Fibroblast of villous mesenchyme (primary cell): ENCODE measurements at places on chromosomes 5 and 9.

GRCh38 chr5:88940713-88941112 is 57.7 kb upstream of the MEF2C start:
- DNase-seq: peak; percentile 20

GRCh38 chr5:68251804-68252522 is 36.4 kb downstream of the PIK3R1 start:
- DNase-seq: peak; percentile 79

DNA sequence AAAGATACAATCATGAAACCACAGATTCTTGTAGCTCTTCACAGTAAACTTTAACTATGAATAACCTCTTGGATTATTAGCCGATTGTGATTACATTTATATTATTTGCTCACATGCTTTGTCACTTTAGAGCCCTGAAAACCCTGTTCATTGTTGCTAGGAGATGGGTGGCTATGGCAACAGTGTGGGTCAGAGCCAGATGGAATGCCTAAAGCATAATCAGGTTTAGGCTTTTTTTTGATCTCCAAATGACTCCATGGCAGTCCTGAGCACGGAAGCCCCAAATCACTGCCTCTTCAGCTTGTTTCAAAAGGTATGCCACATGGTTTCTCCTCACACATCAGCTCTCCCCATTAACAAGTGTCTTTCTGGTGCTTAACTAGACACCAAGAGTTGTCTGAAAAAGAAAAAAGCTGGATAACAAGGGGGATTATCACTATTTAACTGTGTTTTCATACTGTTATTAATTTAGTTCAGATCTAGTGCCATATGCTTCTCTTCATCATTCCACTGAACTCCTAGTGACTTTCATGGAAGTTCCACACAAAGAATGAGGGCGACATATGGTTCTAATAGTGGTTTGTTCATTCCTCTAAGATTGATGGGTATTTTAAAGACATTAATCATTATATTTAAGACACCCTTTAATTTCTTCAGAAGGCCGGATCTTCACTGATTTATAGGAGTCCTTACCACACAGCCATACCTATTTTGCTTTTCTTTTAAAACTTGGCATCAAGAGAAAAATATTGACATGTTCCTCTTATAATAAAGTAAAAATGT is 88.8 kb upstream of the PAM start:
- DNase-seq: no peak

DNA sequence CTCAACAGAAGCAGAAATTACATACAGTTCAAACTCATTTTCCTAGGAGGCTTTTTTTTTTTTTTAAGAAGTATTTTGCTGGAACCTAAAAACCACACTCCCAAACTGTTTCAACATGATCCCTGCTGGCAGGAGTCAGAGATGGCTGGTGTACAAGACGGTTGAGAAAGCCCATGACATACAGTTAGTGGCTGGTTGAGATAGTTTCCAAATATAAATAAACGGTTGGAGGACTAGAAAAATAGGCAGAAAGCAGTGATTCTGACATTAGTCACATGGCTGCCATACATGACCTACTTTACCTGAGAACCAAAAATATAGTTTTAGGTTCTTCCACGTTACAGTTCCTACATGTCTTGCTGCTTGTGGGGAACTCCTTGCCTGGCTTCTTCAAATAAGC is 31.7 kb upstream of the BASP1 start:
- peak; percentile 97 for DNase-seq

- DNase-seq: no peak
These were observed 221.7 kb downstream of the ZNF608 start for GRCh38 chr5:124524552-124525232.

DNA sequence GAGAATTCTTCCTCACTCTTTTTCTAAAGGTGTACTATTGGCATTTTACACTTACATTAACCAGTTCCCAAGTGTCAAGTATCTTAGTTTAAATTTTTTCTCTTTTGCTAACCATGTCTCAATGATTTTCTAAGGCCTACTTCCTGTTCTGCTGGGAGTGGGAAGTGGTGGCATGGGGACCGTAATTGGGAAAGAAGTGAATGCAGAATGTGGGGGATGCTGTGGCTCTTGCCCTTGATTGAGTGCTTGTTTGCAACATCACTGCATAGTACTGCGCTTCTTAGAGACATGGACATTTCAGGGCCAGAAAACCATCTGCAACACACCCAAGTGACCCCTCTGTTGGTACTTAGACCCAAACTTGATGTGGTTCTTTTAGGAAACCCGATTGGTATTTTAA is 32.8 kb downstream of the MRRF start:
- DNase-seq: no peak
